ENCODE measurements at places on chromosomes 2 and 18.

DNA sequence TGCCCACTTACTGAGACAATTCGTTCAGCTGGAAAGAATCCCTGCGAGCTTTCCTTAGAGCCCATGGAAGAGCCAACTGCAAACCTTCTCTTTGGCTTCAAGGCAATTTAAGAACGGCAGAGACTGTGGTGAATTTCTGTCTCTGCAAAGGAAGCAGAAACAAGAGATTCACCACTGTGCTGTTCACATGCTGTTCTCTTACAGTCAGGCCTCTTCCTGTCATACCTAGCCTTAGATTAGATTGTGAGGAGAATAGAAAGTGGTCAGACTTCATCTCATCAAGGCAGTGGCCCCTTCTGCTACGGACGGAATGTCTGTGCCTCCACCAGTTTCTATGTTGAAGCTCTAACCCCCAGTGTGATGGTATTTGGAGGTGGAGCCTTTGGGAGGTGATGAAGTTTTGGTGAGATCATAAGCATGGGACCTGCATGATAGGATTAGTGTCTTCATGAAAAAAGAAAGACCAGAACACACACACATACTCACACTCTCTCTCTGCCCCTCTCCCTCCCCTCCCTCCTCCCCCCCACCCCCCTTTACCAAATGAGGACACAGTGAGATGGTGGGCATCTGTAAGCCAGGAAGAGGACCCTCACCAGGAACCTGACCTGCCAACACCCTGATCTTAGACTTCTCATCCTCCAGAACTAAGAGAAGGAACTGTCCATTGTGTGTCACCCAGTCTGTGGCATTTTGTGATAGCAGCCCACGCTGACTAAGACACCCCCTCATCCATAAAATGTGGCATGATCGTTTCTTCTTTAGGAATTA is 45.6 kb upstream of the NRP2 start:
- DNase-seq = peak; percentile 44

GRCh38 chr2:223180463-223180862 is 128.5 kb downstream of the KCNE4 start:
- peak; percentile 4 for DNase-seq

GRCh38 chr2:235493775-235494715 is at the start of gene AGAP1:
Gene AGAP1, plus strand, starts transcription at chr2:235494043.
- peak; percentile 79 for DNase-seq

DNA sequence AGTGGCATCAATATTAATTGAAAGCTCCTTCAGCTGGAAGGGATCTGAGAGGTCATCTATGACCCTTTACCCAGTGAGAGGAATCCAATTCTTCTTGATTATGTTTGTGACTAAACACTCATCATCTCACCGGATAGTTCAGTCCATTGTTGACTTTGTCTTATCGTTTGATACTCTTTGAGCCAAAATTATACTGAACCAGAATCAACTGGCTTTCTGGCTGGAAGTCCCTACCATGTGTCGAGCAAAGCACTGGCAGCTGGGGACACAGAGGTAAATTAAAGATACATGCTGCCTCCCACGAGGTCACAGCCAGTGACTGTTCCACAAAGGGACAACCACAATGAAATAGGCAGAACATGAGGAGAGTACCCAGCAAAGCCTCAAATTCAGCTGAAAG is 91.4 kb upstream of the FHL2 start:
- no peak for DNase-seq

DNA sequence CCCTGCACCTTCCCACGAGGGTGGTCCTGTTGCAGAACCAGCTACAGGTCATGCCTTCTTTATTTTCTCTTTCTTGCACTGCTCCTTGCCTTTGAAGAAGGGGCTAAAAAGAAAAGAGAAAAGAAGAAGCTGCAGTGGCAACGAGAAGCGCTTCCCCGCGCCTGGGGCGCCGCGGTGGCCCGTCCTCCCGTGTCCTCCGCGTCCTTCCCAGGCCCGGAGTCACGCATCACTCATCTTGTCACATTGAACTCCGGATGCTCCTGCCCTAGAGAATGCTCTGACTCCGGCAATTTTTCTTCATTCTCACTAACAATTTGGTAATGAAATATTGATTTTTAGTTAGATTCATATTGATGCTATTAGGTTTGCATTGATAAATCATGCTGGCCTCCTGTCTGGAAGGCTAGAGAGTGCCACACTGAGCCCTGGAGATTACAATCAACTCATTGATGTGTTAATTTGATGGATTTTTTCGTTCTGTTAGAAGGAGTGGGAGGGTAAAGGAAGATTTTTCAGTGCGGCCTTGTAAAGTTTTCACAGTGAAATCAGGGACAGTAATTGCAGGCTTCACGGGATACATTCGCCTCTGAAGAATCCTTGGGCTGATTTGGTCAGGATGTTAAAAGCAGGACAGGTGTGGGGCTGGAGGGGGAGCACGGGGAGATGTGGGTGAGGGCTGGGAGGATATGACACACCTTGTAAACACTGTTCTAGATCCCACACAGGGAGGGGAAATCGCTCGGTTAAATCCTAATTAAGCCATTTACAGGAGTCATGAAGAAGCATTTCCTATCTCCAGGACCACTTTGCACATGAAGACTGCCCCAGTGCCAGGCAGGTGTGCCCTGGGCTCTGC is 349.3 kb downstream of the ZNF516 start:
- no peak for DNase-seq

DNA sequence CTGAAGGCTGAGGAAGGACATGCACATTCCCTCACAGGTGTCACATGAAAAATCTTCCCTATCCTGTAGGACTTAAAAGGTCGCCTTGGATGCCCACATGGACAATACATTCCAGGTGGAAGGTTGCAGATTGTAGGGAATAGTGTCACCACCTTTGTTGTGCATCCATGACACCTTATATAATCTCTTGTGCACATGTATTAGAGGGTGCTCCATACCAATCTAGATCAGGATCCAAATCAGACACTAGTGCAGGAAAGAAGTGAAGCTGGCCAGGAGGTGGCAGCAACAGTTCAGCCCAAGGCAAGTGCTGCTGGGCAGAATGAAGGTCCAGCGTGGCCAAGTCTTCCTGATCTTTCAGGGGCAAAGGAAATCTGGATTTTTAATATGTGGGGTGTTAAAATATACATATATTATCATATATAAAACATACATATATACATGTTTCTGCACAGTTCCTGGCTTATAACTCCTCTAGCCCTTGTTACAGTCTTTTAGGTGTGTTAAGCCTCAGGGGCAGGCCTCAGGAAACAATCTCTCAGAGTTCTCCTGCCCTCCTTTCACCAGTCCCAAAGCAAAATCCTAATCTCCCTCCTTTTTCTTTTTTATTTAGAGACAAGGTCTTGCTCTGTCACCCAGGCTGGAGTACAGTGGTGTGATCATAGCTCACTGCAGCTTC is 16.6 kb downstream of the NIF3L1 start:
- peak; percentile 88 for DNase-seq

- DNase-seq = no peak
Measured at GRCh38 chr2:61253136-61253535, 91.1 kb downstream of the C2orf74 start.

DNA sequence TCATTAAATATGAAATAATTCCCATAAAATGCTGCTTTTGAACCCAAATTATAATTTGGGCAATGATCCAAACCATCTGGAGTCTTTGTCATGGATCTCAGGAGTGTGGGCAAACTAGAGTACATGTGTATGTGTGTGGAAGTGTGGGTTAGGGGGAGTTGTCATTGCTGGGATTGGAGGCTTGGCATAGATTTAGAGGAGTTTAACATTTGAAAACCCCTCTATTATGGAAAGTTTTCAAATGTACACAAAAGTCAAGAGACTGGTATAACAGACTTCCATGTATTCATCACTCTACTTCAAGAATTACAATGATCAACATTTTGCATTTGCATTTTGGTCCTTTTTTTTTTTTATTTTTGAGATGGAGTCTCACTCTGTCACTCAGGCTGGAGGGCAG is 159.1 kb downstream of the MEIS1 start:
- DNase-seq = no peak

All from choroid plexus epithelial cell (primary cell).